ENCODE measurements at places on chromosomes 2 and 18.

DNA sequence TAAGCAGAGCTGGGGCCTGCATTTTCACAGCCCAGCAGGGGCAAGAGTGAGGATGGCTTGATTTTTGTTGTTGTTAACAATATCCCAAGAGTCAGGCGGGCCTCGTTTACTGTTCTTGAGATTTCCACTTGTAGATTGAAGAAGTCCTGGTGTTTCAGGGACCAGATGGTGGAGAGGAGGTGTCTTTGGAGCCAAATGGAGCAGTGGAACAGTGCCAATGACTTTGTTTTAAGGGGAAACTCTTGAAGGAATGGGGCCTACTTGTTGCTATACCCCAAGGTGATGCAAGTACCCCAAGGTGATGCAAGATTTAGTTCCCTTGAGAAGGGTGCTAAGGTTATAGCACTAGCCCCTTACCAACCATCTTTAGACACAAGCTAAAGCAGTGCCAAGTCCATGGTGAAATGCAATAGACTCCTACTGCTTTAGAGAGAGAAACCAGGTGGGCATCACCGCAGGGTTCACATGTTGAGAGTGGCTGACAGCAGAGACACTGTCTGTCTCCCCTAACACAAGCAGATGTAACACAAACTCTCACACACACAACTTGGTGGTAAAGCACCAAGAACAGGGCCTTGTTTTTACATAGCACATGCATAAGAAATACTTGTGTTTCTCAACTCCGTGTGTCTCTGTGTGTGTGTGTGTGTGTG, 44.0 kb downstream of the HK2 start:
- no peak for DNase-seq

GRCh38 chr2:195721042-195721441, 64.0 kb downstream of the SLC39A10 start:
- no peak for DNase-seq

DNA sequence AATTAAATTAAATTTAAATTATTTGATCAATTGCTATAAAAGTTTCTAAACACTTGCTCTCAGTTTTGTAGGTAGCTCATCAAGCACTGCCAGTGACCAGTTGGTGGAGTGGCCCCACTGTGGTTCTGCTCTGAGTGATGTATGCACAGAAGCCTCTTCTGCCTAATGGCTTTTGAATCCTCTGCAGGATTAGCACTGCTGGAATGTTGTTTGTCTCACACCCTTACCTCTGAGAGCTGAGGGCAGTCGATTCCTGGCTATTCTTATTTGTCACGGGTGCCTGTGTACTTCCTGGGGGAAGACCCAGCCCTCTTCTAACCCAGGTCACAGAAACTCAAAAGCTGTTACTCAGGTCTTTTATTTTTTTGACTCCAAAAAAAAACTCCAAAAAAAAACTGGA, 9.5 kb downstream of the CAPN14 start:
- DNase-seq: no peak

- peak; percentile 38 for DNase-seq
These were observed 128.0 kb downstream of the ARL4C start for GRCh38 chr2:234368861-234369261.

DNA sequence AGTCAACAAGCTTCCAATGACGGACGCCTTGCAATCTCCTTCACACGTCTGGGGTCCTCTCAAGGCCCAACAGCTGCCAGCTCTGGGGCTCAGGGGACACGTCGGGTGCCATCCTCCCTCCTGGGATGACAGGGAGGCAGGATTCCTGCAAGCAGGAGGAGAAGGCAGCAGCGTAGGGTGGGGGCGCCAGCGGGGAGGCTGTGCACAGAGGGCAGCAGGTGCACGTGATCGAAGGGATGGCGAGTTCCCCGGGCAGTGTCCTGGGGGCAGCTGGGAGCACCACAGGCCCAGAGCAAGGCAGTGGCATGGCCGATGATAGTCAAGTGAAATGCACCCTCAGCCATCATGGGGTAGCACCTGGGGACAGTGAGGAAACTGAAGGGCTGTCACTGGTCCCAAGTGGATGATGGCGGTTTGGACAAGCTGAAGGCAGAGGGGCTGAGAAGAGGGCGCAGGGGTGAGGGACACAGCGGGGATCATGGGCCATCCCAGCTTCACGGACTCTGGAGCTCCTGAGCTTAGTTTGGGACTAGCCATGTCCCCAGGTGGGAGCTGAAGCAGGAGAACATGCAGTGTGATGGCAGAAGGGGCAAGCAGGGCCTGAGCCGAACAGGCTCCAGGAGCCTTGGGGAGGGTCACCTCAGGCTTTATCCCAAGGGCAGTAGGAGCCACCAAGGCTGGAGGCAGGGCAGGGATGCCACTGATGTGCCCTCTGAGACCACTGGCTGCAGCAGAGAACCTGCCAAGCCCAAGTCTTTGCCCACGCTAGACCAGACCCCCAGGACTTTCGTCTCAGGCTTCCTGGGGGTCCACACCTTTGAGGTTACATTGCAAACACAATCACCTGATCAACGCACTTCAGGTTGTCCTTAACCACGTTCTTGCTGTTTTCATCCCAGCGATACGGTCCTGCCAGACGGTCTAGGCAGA, 16.3 kb upstream of the SNED1 start:
- no peak for DNase-seq

DNA sequence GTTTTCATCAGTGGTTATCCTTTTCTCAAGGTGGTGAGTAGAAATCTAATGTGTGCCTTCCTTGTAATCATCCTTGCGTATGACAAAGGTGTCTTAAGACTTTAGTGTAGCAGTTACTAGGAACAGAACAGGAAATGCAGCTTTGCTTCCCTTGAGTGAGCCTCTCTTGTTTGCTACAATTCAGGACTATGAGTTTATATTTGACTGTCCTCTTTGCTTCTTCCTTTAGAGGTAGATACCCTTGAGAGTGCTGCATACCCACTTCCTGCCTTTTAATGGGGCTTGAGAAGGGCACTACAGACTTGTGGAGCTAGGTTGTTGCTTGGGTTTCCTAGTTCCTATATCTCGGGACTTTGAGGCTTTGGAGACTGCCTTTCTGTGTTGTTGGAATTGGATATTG, 3.8 kb downstream of the KCNJ13 start:
- DNase-seq: no peak

- no peak for DNase-seq
These were observed 4.6 kb upstream of the DSG4 start for GRCh38 chr18:31371989-31372388.

Measured in activated CD4-positive, alpha-beta T cell treated with anti-CD3 and anti-CD28 coated beads, Interleukin-2, amount 50 U/mL, for 4 hours (primary cell).